CD8-positive, alpha-beta memory T cell (primary cell): ENCODE measurements at places on chromosomes 6 and 20. TPM values are rescaled to one million over a fixed set of nuclear protein-coding genes. Genes with fewer than 3 reads are reported as not detected.

- DNase-seq, result no peak
Measured at GRCh38 chr6:140779991-140780596, 1352.6 kb upstream of the GJE1 start.

DNA sequence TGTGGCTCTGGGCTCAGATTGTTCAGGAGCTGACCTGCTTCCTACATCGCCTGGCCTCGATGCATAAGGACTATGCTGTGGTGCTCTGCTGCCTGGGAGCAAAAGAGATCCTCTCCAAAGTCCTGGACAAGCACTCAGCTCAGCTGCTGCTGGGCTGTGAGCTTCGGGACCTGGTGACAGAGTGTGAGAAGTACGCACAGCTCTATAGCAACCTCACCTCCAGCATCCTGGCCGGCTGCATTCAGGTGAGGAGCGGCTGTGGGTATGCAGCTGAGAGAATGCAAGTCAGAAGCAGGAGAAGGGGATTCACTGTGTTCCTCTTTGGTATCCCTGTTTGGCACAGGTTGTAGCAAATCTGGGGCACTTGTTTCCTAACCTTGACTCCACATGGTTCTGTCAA is 17.9 kb downstream of the CUL9 start:
- DNase-seq, result no peak

DNA sequence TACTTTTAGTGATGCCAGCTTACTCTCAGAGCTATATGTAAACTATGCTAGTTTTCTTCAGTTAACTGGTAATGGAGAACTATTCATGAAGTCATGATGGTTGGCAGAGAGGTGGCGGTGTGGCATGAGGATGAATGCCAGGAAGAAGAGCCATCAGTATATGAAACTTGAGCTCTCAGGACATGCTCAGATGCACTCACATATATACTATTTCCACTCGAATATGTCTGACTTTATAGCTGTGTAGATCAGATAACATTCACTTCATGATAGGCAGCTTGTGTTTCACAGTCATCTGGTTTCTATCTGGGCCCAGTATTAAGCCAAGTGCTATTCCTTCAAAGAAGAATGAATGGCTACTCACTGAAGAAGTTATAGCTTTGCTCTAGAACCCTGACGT is 46.2 kb upstream of the CEP85L start:
- no peak for DNase-seq

DNA sequence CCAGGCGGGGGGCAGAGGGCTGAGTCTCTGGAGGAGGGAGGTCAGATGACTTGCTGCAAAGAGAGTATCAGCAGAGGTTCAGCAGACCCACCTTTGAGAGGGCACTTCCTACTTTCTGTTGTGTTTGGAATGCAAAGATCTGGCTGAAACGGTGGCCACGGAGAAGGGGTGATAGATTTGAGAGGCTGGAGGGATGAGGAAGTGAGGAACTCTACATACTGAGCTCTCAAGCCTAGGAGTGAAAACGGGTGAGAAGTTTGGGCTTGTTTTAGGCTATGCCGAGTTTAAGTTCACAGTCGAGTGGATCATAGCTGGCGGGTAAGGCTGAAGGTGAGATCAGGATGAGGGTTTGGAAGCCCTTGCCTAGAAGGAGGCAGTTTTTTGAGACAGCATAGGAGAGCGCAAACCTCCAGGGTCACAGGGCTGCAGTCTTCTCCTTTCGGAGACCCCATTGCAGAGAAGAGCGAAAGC is 477 bp upstream of the ITPA start:
- no peak for DNase-seq

DNA sequence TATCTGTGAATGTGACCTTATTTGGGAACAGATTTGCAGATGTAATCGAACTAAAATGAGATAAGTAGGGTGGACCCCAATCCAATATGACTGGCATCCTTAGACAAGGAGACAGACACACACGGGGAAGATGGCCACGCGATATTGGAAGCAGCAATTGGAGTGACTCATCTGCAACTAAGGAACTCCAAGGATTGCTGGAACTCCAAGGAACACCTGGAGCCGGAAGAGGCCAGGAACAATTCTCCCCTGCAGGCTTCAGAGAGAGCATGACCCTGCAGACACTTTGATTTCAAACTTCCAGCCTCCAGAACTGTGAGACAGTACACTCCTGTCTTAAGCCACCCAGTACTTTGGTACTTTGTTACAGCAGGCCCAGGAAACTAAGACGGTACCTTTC is 19.5 kb upstream of the CNKSR3 start:
- no peak for DNase-seq

DNA sequence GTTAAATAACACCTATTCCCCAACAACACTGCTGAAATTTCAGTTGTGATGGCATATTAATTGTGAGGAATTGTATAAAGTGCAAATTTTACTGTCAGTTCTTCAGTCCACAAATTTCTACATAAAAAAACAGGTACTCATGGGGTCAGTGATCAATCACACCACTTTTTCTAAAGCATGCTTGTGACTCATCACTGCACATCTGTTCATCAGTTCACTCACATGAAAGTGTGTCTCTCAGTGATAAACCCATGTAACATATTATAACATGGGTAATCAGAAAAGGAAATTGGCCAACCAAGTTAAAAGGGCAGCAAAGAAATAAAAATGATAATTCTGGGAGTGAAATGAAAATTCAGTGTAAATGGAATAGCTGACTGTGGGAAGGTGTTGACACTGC is 234.7 kb upstream of the FKBP1C start:
- DNase-seq, result no peak

DNA sequence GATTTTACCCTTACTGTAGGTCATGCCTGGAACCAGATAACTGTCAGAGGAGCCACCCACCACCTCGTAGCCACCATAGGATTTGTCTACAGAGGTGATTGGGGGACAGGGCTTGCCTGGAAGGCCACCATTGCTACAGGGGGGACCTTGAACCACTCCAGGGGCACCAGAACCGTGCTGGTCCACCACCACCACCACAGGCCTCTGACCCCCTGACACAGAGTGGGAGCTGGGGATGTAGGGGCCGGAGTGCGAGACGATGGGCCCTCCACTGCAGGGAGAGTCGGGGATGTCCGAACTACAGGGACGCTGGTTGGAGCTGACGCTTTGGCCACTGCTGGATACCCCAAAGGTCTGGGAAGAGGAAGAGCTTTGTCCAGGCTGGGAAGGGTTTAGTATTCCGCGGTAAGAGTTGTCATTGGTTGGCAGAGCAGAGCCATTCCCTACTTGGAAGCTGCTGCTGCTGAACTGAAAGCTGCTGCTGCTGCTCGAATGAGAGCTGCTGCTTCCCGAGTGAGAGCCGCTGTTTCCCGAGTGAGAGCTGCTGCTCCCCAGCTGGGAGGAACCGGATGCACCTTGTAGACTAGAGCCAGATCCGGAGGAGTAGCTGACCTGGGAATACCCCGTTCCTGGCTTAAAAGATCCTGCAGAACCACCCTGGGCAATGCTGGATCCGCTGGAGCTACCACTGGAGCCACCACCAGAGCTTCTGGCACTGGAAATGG is 2.2 kb downstream of the PSORS1C1 start:
- no peak for DNase-seq

GRCh38 chr6:10749734-10750133 is 2.1 kb downstream of the TMEM14B start:
- no peak for DNase-seq

- DNase-seq, result no peak
Measured at GRCh38 chr20:41110930-41111577, 26.3 kb upstream of the PLCG1 start.

GRCh38 chr6:29912840-29913239 is 29.5 kb upstream of the HLA-A start:
- DNase-seq, result no peak

DNA sequence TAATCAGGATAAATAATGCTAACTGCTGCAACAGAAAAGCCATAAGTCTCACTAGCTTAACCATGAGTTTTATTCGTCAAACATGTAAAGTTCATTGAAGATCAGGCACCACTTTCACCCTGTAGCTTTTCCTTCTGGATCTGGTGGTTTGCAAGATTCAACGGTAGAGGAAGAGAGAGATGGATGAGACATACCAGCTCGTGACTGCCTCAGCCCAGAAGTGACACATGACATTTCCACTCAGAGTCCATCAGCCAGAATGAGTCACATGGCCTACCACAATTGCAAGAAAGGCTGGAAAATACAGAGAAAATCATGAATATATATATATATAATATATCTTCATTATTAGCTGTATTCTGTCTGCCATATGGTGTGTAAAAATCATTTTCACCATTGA is 29.0 kb downstream of the SPTLC3 start:
- DNase-seq, result no peak

- no peak for DNase-seq
Measured at GRCh38 chr6:72792692-72793091, 170.8 kb downstream of the KCNQ5 start.

- DNase-seq, result no peak
Measured at GRCh38 chr6:45988635-45989034, 27.0 kb downstream of the CLIC5 start.

- DNase-seq, result no peak
Measured at GRCh38 chr6:73418081-73418741, 23.6 kb downstream of the DDX43 start.

DNA sequence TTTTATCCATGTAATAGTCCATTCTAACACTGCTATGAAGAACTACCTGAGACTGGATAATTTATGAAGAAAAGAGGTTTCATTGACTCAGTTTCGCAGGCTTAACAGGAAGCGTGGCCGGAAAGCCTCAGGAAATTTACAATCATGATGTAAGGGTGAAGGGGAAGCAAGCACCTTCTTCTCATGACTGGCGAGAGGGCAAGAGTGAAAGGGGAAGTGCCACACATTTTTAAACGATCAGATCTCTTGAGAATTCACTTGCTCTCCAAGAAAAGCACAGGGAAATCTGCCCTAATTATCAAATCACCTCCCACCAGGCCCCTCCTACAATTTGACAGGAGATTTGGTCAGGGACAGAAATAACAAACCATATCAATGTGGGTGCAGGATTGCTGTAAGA is 859.7 kb downstream of the EPHA7 start:
- no peak for DNase-seq

DNA sequence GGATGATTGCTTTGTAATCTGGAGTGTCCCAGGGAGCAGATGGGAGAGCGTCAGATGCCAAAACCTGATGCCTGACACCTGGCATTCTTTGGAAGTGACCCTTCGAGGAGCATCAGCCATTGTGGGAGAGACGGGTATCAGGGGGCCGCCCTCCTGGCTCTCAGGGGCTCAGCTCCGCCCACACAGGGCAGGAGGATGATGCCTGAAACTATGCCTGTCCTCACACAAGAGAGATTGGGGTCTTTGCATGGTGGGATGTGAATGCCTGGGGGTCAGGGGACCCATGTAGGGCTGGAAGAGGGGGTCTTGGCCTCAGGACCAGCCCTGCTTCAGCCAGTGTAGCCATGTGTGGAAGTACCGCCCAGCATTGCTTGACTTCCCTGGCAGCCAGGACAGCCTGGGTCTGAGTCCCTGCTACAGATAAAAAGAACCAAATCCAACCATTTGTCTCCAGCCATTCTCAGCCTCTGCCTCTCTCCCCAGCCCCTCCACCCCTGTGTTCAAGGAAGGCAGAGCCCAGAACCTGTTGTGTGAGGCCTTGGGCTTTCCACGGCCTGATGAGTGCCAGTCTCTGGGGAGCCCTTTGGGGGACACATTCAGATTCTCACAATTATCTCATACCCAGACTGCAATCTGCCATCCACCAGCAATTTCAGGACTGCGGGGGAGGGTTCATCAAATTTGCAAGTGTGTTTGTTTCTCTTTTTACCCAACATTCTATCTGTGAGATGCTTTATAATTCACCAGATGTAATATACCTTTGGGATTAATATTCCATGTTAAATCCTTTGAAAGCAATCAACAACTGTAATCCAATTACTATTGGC is 371.2 kb downstream of the PREX1 start:
- DNase-seq, result no peak

GRCh38 chr6:37008484-37009465 is 3.3 kb downstream of the FGD2 start:
- DNase-seq, result no peak

ADGRF1 gene
- not detected for total RNA-seq

BCAS4 gene
- 25.0 TPM for total RNA-seq

HNF4A gene
- not detected for total RNA-seq
